Activated naive CD8-positive, alpha-beta T cell treated with anti-CD3 and anti-CD28 coated beads for 36 hours (primary cell): ENCODE measurements at places on chromosomes 11 and 22. TPM values are rescaled to one million over a fixed set of nuclear protein-coding genes. Genes with fewer than 3 reads are reported as not detected.

The NCAPH2 gene
- total RNA-seq = 143 TPM

The SLC29A2 gene
- 9.0 TPM for total RNA-seq

The HIKESHI gene
- total RNA-seq = 57.0 TPM

The OR51B5 gene
- total RNA-seq = not detected

The PANX2 gene
- total RNA-seq = 1.0 TPM

The PATE2 gene
- total RNA-seq = not detected

The OR2AG2 gene
- 0.18 TPM for total RNA-seq

The VSIG10L2 gene
- total RNA-seq = not detected

The ACTN3 gene
- total RNA-seq = 0.06 TPM

The DNAJB7 gene
- total RNA-seq = not detected

The CDON gene
- total RNA-seq = 2.6 TPM

The ARHGAP32 gene
- total RNA-seq = 6.5 TPM

The NOX4 gene
- total RNA-seq = not detected

The AQP11 gene
- total RNA-seq = 0.27 TPM

The ZBTB44 gene
- 44.6 TPM for total RNA-seq

The GLB1L2 gene
- total RNA-seq = 9.3 TPM

The SLC25A45 gene
- total RNA-seq = 15.7 TPM

The MS4A15 gene
- not detected for total RNA-seq

The C2CD3 gene
- total RNA-seq = 24.9 TPM

The NCF4 gene
- 2.3 TPM for total RNA-seq
